Activated CD8-positive, alpha-beta memory T cell treated with anti-CD3 and anti-CD28 coated beads for 1 hour (primary cell): ENCODE measurements at places on chromosomes 11 and 22.

DNA sequence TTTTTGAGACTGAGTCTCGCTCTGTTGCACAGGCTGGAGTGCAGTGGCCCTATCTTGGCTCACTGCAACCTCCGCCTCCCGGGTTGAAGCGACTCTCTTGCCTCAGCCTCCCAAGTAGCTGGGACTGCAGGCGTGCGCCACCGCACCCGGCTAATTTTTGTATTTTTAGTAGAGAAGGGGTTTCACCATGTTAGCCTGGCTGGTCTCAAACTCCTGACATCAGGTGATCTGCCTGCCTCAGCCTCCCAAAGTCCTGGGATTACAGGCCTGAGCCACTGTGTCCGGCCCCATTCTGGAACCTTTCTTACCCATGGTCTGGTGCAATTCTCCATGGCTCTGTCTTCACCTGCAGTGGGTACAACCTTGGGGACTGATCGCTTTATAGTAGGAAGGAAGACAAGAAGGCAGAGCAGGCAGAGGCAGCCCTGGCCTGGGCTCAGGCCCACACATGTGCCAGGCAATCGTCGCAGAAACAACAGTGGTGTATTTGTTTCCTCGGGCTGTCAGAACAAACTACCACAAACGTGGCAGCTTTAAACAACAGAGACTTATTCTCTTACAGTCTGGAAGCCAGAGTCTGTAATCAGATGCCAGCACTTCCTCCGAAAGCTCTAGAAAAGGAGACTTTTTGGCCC lies 4.0 kb upstream of the PTGDR2 start:
- no peak for DNase-seq

- no peak for DNase-seq
Observed at GRCh38 chr11:124123622-124124021, 8.4 kb downstream of the VWA5A start.

- no peak for DNase-seq
Observed at GRCh38 chr22:40022536-40023240, 27.9 kb downstream of the FAM83F start.

- DNase-seq: no peak
Observed at GRCh38 chr11:78741741-78742140, 167.1 kb upstream of the NARS2 start.

DNA sequence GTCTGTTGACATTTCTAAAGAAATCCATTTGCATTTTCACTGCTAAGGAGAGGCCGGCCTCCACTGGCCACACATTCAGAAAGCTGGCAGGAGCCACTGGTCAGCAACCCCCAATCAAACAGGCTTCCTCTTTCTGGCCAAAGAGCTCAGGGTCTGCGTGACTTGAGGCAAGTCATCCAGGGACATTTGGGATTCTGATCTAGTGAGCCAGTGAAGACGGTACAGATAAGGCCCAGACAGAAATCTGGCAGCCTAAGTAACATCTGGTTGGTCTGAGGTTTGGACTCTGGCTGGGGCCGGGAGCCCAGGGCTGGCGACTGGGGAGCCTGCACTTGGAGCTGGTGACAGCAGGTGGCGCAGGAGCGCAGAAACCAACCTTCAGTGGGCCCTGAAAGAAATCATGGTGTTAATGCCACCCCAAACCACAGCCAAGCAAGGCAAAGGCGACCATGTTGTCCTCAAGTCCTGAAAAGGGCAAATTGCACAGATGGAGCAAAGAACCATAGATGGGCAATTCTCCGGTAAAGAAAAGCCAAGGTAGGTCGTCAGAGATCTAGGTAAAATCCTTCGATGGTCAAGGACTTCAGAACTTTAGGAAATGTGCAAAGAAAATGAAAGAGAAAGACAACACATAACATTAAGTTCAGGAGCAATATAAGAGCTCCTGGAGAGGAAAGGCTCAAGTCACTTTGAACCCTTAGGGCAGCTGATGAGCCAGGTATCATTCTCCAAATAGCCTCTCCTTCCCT lies 99.4 kb upstream of the BLID start:
- no peak for DNase-seq

DNA sequence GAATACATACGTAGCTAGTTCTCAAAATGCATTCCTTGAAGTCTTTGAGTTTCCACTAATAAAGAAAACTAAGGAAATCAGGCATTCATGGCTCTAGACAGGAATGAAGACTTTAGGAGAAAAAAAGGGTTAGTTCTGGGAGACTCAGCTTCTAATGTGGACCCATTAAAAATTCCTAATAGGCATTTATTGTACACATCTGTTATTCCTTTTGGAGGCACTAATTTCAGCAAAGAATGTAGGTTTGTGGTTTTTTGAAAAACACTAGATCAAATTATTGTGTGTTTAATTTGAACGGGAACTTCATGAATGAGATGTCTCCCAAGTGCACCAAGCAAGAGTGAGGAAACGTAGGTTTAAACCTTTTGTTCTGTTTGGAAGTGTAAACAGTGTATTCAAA lies 42.7 kb downstream of the PARVA start:
- no peak for DNase-seq

GRCh38 chr11:131041331-131042040 lies 125.2 kb upstream of the SNX19 start:
- no peak for DNase-seq

GRCh38 chr22:49790912-49791311 lies 36.8 kb downstream of the BRD1 start:
- no peak for DNase-seq

- no peak for DNase-seq
Observed at GRCh38 chr11:11864332-11864731, 22.6 kb downstream of the USP47 start.

DNA sequence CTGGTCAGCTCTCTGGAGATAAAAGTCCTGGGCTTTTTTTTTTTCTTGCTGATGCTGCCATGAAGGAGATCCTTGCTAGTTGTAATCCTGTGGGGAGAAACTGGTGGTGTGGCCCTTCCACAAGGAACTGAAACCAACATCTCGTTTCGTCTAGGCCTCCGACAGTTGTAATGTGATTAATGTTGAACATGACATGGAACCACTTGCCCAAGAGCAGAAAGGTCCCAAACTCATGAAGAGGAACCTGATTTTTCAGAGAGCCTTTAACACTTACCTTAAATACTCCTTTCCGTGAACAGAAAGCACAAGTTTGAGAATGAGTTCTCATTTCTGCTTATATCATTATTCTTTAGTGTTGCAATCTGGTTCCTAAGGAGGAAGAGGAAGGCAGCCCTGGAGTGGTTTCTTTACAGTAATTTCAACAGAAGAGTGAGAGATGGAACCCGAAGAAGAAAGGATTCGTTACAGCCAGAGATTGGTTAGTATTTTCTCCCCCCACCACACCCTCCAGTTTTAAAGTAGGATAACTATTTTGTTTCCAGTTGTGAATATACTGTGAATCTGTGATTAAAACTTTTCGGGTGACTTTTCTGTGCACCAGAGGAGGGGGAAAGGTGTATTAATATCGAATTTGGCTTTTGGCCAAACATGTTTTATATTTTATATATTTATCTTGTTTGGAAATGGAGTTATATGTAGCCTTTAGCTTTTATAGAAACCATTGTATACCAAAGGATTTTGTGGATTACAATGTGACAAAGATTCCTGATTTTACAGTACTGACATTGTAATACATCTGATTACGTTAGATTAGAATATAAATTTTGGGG lies 2.0 kb downstream of the KDM2A start:
- DNase-seq: no peak

GRCh38 chr11:4644233-4644632 lies 451 bp downstream of the OR51E1 start:
- DNase-seq: no peak

- no peak for DNase-seq
Observed at GRCh38 chr11:1873048-1873812, 18.5 kb downstream of the PRR33 start.

DNA sequence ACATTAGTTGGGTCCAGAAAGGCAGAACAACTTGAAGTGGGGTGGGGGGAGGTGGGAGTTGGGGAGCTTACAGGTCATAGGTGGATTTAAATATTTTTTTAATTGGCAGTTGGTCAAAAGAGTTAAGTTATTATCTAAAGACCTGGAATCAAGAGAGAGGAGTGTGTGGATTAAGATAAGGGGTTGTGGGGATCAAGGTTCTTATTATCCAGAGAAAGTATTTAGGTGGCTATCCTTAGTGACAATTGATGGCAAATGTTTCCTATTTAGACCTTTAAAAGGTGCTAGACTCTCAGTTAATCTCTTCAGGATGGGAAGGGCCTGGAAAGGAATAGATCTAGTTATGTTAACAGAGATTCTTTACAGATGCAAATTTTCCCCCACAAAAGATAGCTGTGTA lies 120.7 kb upstream of the OR9Q1 start:
- DNase-seq: no peak

DNA sequence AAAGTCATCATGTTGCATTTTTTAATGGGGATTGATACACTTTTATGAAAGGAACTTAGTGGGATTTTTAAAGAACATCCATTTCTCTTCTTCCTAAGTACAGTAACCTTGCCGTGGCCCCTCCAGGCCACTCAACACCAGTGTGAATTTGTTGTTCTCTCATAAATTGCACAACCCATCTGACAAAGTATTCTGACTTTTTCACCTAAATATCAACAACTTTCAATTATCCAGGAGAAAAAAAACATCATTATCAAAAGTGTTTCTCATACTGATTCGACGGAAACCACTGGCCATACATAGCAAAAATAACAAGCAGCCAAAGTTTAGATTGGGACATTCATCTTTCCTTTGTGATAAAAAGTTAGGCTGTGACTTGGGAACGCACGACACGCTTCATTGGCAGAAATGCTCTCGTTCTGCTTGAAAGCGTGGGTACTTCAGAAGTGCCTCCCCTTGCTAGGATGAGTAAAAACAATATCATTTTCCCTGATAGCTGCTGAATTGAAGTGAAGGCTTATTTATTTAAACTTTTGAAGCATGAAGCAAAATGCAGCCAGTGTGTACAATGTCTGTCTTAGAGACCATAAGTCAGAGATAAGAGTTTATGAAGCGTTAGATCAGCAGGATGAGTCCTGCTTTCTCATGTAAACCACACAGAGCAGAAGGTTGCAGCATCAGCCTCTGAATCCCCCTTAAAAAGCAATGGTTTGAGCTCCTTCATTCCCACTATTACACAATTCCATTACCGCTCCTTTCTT lies 20.6 kb upstream of the EIF3M start:
- DNase-seq: no peak
